ENCODE measurements at places on chromosomes 11 and 22.

DNA sequence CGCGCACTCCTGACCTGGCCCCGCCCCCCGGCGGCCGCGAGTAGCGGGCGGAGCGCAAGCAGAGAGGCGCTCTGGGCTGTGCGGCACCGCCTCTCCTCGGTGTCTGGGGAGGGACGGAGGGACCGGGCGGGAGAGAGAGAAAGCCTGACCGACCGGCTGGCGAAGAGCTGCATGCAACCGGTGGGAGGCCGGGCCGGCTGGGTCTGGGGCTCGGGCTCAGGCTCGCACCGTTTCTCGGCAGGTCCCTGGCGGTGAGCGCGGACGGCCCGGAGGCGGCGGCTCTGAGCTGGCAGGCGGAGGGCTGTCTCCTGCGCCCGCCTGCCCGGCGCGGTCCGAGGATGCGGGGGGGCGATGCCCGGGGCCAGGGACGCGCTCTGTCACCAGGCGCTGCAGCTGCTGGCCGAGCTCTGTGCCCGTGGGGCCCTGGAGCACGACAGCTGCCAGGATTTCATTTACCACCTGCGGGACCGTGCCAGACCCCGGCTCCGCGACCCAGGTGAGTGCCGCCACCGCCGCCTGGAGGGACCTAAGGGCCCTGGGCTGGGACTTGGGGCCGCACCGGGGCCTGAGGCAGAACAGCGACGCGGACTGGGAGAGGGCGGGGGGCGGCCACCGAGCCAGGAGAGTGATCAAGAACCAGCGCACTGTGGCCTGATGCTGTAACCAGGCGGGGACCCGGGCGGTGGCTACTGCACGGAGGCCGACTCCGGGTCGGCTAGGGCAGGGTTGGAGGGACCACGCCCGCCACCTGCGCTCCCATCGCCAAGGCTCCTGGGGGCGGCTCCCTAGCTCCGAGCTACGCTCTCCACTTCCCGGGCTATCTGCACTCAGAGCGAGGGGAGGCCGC lies at the start of gene SYT9:
Gene SYT9 (plus strand): TSS at position 69 of the 847 bp plus-strand sequence. CDS start 283 bp downstream, at position 352.
- DNase-seq = no peak

DNA sequence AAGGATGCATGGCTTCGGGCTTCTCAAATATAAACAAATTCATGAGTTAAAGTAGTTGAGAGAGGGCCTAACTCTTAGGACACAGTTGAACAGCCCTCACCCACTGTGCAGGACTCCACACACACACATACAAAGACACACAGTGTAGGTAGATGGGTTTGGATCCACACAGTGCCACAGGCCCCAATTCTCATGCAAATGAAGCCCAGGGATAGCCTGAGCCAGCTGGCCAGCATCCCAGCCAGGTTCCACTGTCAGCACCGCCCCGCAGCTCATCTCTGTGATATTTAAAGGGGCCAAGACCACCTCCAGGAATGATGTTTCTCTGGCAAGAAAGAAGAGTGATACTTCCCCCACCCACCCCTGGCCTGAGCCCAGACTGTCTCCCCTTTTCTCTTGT lies 11.7 kb downstream of the SLC35C1 start:
- no peak for DNase-seq

- no peak for DNase-seq
These were observed 352.5 kb upstream of the CCDC179 start for GRCh38 chr11:23212807-23213206.

- no peak for DNase-seq
These were observed 217.7 kb downstream of the HIPK3 start for GRCh38 chr11:33474866-33475265.

- no peak for DNase-seq
These were observed 34.0 kb upstream of the CCDC134 start for GRCh38 chr22:41766476-41766875.
